ENCODE measurements at places on chromosomes 1 and 21.

GRCh38 chr1:183515002-183515689 is 42.8 kb downstream of the SMG7 start:
- DNase-seq = no peak

GRCh38 chr1:62084310-62084890 is 110.2 kb upstream of the L1TD1 start:
- no peak for DNase-seq

- DNase-seq = no peak
Observed at GRCh38 chr1:67458663-67459062, 28.5 kb upstream of the SERBP1 start.

- no peak for DNase-seq
Observed at GRCh38 chr21:28865488-28866186, 127.0 kb downstream of the LTN1 start.

GRCh38 chr1:65175171-65176055 is 27.4 kb downstream of the AK4 start:
- DNase-seq = no peak

GRCh38 chr21:37742115-37742514 is 174.1 kb downstream of the KCNJ6 start:
- no peak for DNase-seq

GRCh38 chr1:247266053-247266452 is 10.2 kb downstream of the VN1R5 start:
- DNase-seq = no peak

Measured in hippocampal formation (tissue), 2 donors.